ENCODE measurements at places on chromosomes 5 and 9. TPM values are rescaled to one million over a fixed set of nuclear protein-coding genes. Genes with fewer than 3 reads are reported as not detected.
A peak's percentile ranks its signal among the peaks of the same experiment; 100 is the strongest.

GRCh38 chr9:6564868-6565267, 80.7 kb downstream of the GLDC start:
- DNase-seq: no peak

- peak; percentile 35 for DNase-seq
Measured at GRCh38 chr5:94884311-94884710, 265.8 kb downstream of the SLF1 start.

GRCh38 chr5:149497357-149497756, 53.9 kb downstream of the CSNK1A1 start:
- DNase-seq: no peak

DNA sequence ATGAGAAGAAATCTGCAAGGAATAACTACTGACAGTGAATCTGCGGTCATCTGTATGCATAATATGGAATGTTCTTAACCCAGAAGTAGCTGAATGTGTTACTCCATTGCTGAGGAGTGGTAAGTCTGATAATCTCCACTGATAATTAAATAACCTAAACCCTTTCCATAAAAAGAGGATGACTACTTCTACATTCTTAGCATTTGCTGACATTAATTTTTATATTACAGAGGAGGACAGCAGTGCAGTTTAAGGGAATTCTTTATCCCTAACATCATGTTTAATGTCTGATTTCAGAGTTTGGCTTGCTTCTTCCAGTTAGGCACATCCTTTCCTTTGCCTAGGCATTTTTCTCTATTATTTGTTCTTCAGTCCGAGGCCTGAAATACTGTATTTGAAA, 52.2 kb downstream of the CDC42SE2 start:
- no peak for DNase-seq

DNA sequence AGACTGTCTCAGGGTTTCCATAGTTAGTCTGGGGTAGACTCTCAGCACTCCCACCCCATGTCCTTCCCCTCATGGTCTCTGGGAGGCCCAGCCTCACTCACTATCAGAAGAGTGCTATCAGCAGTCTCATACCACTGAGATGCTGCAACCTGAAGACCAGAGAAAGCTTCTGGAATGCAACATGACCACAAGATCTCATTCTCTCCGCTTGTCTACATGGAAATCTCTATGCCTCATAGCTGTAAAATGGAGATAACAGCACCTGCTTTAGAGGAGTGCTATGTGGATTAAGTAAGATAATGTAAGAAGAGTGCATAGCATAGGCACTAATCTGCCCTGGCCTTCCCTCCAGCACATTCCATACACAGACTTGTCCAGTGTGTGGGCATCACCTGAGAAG, 47.0 kb upstream of the ZNF169 start:
- DNase-seq: no peak

TARS1 gene
- total RNA-seq: 59.4 TPM

TMEM252 gene
- not detected for total RNA-seq

DNA sequence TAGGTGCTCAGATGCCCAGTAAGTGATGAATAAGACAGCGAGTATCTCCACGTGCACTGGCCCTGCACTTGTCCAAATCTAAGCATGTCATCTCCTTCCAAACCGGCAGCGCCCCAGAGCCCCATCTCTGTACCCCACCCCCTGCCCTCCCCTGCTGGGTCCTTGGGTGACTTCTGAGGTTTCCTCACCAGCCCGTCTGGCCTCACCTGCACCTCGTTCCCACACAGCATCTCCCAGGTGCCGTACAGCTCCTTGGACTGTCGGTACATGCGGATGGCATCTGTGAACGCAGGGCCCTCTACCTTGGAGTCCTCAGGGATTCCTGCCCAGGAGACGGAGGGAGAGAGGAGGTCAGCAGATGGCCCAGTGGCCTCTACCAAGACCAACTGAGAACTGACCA, 66.3 kb downstream of the LRSAM1 start:
- no peak for DNase-seq

GRCh38 chr5:6712142-6712576, 1.1 kb upstream of the TENT4A start:
- no peak for DNase-seq

BAAT gene
- total RNA-seq: not detected

RASGRF2 gene
- total RNA-seq: 45.3 TPM

GRCh38 chr5:153791339-153791738, 247.4 kb downstream of the FAM114A2 start:
- DNase-seq: no peak

All from tibial nerve (tissue), 4 donors.